ENCODE measurements at places on chromosomes 2 and 18. TPM values are rescaled to one million over a fixed set of nuclear protein-coding genes. Genes with fewer than 3 reads are reported as not detected.

Gene BMP10
- not detected for total RNA-seq

Gene TCF23
- 5.5 TPM for total RNA-seq

Gene FTCDNL1
- total RNA-seq: 9.7 TPM

Gene NETO1
- 4.2 TPM for total RNA-seq

Gene RIT2
- not detected for total RNA-seq

Gene BARD1
- total RNA-seq: 21.6 TPM

Gene RGPD3
- 13.9 TPM for total RNA-seq

Gene CXCR1
- total RNA-seq: not detected

Gene SLC14A1
- total RNA-seq: not detected

Gene ALPG
- 1.0 TPM for total RNA-seq

Gene PLEKHH2
- 80.2 TPM for total RNA-seq

Gene ATG4B
- total RNA-seq: 149 TPM

Gene LIMS4
- total RNA-seq: 11.2 TPM

Gene UGT1A10
- 0.68 TPM for total RNA-seq

Gene ABCG8
- total RNA-seq: 0.24 TPM

Gene KRTCAP3
- 6.8 TPM for total RNA-seq

Gene DSG4
- 0.31 TPM for total RNA-seq

Gene DAW1
- total RNA-seq: 25.2 TPM

Gene VWC2L
- total RNA-seq: 0.87 TPM

Gene CCDC93
- total RNA-seq: 82.3 TPM

Gene HOXD12
- not detected for total RNA-seq

Gene C18orf63
- 9.8 TPM for total RNA-seq

Gene RGPD4
- total RNA-seq: 3.0 TPM

Gene MERTK
- total RNA-seq: 74.2 TPM

Gene ZFAND2B
- 34.3 TPM for total RNA-seq

Gene LRPPRC
- total RNA-seq: 114 TPM

Gene TRAK2
- 15.7 TPM for total RNA-seq

Gene POMC
- 77.2 TPM for total RNA-seq

Gene SCN2A
- 1.7 TPM for total RNA-seq

Gene PRSS56
- total RNA-seq: 0.87 TPM

Gene GPR45
- total RNA-seq: 0.68 TPM

Gene BIN1
- total RNA-seq: 28.7 TPM

Gene EIF2B4
- total RNA-seq: 67.7 TPM

Gene ACTG2
- total RNA-seq: 2.7 TPM

Gene SNRNP27
- 77.1 TPM for total RNA-seq

Gene COL4A4
- 3.0 TPM for total RNA-seq

Gene TBR1
- 5.3 TPM for total RNA-seq

Gene SLC19A3
- total RNA-seq: 0.71 TPM

Gene IFIH1
- 8.2 TPM for total RNA-seq

Gene GCKR
- 3.3 TPM for total RNA-seq

Gene SERPINB4
- 0.24 TPM for total RNA-seq

Gene TRPM8
- total RNA-seq: 0.79 TPM

Gene IL1RN
- total RNA-seq: 3.2 TPM

Gene HOXD13
- 0.31 TPM for total RNA-seq

All from testis (tissue), 5 donors.